Mesothelial cell of epicardium (in vitro differentiated cells): ENCODE measurements at places on chromosomes 1 and 21. TPM values are rescaled to one million over a fixed set of nuclear protein-coding genes. Genes with fewer than 3 reads are reported as not detected.

Gene TEX38
- total RNA-seq = 0.42 to 0.57 TPM (median 0.49 TPM) in 3 replicates

Gene GRIK3
- 0.05 TPM in 1 of 3 replicates, not detected in the others for total RNA-seq

Gene PRDM16
- total RNA-seq = 1.2 to 2.1 TPM (median 1.4 TPM) in 3 replicates

Gene ANGPTL3
- total RNA-seq = not detected in 3 replicates

Gene KRTCAP2
- 120 to 143 TPM (median 123 TPM) in 3 replicates for total RNA-seq

Gene ESRRG
- 11.0 to 12.7 TPM (median 11.9 TPM) in 3 replicates for total RNA-seq

Gene COX20
- 27.7 to 31.9 TPM (median 29.3 TPM) in 3 replicates for total RNA-seq

Gene UBE2Q1
- 56.8 to 60.1 TPM (median 57.6 TPM) in 3 replicates for total RNA-seq

- DNase-seq = no peak
Measured at GRCh38 chr1:201850053-201850397, 21.1 kb downstream of the IPO9 start.

DNA sequence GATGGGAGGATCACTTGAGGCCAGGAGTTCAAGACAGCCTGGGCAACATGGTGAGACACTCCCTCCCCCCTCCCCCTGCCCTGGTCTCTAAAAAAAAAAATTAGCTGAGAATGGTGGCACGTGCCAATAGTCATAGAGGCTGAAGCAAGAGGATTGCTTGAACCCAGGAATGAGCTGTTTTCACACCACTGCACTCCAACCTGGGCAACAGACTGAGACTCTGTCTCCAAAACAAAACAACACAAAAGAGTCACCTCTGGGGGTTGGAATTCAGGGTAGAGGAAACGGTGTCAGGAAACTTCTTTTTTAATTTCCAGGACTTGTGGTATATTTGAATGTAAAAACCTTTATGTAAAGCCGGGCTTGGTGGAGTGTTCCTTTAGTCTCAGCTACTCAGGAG is 43.2 kb downstream of the RHOU start:
- no peak for DNase-seq

DNA sequence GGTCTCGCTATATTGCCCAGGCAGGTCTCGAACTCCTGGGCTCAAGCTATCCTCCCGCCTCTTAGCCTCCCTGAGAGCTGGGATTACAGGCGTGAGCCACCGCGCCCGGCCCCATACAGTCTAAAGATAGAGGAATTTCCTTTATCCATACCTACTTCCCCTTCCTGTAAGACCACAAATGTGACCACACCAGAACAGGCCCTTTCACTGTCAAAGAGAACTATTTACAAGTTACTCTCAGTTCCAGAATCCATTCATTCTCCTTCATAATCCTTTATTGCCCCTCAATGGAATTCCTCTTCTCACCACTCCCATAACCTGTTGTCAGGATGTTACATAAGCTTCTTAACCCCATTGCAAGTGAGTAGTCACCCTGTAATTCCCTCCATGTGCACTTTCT is 26.3 kb upstream of the SLC5A9 start:
- no peak for DNase-seq

DNA sequence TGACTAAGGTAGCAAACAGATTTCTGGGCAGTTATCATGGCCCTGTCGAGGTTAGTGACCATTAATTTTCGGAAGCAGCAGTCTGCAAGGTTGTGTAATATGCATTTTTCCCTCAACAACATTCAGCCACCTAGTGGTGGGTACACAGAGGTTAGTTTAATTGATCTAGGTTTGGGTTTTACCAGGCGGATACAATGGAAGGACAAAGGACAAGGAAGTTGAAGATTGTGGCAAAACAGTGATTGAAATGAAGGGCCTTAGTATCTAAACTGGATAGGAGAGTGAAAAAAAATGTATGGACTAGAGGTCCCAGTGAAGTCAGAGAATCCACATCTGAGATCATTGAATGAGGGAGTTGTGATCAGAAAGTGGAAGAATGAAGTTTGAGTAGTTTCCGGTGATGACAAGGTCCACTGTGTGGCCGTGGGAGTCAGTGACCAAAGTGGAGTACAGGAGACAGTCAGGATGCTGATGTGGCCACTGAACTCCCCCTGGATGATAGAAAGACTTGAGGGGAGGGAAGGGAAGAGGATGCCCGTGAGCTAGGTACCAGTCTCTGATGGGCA is 2.8 kb downstream of the ARMH1 start:
- DNase-seq = no peak

GRCh38 chr1:162197615-162198421 is 128.3 kb downstream of the NOS1AP start:
- DNase-seq = no peak

DNA sequence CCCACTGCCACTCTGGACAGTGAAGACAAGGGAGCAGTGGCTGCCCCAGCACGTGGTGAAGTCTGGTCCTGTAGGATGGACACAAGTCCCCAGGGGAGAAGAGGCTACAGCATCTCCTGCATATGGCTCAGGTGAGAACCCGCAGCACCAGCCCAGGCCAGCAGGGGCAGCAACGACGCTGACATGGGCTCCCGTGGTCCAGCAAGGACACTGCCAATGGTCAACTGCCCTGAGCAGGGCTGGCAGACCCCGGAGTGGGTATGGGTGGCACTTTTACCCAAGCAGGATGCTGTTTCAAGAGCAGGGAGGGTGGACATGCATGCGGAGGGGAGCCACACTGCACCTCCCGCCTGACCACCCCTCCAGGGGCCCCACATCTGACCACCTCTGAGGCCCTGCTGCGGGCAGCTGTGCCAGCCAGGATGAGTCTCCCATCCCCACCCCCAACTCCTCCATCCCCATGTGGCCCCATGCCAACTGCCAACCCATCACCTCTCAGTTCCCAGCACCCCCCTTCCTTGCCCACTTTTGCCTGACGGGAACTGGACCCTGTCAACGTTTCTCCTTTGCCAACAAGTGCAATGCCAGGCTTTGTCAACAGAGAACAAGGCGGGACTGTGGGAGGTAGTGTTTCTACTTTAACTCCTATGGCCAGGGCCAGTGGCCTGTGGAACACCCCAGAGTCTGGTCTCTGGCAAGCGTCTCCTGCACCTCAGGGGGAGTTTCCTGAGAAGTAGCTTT is 8.6 kb downstream of the MORN1 start:
- no peak for DNase-seq

DNA sequence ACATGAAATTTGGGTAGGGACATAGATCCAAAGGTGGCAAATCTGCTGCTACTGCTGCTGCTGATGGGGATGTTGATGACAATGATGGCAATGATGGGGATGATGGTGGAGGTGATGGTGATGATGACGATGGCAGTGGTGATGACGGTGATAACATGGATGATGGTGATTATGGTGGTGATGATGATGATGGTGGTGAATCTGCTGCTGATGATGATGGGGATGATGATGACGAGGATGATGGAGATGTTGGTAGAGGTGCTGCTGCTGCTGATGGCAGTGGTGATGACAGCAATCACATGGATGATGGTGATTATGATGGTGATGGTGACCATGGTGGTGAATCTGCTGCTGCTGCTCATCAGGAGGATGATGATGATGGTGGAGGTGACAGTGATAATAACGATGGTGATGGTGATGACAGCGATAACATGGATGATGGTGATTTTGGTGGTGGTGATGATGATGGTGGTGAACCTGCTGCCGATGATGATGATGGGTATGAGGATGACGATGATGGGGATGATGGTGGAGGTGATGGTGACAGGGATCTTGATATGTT is 341.0 kb upstream of the VAMP3 start:
- no peak for DNase-seq

GRCh38 chr1:229191066-229191674 is 79.7 kb upstream of the RAB4A start:
- DNase-seq = no peak

DNA sequence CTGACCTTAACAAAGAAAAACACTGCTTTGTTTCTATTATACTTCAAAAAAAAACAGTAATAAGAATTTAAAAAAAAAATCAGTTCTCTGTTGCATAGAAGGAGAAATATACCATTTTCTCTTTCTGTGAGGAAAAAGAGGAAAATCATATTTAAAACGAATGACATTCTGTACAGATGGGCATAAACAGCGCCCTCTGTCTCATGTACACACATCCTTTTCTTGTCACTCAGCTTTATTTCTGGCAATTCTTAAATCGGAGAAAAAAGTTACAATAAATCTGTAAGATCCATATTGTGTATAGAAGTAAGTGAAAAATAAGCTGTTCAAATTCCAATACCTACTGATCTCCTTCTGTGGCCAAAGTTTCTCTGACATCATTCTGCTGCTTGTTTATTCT is 245.4 kb downstream of the SMYD3 start:
- DNase-seq = no peak

DNA sequence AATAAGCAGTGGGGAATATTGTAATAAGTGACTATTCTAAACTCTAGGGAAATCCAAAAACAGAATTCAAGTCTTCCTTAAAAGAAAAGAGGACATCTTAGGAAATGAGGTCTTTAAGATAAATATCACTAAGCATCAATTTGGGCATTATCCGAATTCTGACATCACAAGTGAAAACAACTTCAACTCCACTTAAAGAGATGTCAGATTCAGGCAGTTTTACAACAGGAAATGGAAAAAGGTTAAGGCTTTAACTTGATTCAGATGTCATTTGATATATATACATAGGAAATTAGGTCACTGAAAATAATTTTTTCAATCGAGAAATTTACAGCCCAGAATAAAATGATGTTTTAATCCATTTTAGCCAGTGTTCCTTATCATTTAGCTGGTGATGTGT is 435.4 kb downstream of the SETD4 start:
- no peak for DNase-seq

DNA sequence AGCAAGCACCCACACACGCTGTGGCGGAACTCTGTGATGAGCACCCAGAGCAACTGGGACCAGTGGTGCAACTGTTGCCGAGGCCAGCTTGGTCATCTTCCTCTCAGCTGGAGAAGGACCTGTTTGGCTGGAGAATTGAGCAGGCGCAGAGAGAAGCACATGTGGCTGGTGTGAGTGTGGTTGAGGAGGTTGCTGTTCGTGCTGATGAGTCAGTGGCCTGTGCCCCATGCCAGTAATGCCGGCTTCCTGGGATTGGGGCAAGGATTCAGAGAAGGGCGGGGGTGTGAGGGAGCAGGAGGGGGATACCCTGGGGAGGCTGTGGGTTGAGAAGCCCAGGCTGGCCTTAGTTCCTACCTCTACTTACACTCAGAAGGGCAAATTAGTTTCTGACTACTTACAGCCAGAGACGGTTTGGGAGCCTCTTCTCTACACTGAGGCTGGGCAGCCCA is 57.5 kb upstream of the EPS8L3 start:
- no peak for DNase-seq

DNA sequence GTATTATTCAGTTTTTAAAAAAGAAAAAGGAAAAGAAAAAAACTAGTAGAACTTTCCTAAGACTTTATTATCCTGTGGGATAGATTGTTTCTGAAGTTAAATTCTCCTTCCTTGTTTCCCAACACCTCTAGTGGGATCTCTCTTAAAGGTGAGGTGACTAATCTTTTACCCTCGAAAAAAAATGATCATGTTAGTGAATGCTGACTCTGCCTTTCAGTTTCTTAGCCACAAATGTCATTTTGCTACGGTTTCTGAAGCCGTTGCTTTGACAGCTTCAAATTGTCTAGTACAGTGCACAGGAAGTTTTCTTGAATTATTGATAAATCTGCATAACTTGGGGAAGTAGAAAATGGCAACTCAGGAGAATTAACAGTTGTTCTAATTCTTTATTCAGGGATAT is 13.0 kb upstream of the NEK7 start:
- DNase-seq = no peak

GRCh38 chr21:32481875-32482408 is 69.4 kb downstream of the EVA1C start:
- no peak for DNase-seq

DNA sequence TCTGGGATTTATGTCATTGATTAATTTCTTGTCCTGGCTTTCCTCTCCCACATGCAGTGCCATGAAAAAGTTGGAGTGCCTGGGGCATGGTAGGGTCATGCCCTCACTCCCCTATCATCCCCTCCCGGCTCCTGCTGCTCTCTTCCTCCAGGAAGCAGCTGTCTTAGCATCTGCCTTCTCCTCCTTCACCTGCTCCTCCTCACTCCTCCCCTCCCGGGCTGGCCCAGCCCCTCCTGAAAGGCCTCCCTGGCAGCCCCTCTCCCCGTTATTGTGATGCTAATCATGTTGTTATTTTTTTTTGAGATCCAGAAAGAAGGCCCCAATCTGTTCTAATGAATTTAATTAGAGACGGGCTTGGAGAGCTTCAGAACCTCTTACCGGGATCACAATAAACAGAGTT is 36.3 kb upstream of the NFASC start:
- DNase-seq = no peak

DNA sequence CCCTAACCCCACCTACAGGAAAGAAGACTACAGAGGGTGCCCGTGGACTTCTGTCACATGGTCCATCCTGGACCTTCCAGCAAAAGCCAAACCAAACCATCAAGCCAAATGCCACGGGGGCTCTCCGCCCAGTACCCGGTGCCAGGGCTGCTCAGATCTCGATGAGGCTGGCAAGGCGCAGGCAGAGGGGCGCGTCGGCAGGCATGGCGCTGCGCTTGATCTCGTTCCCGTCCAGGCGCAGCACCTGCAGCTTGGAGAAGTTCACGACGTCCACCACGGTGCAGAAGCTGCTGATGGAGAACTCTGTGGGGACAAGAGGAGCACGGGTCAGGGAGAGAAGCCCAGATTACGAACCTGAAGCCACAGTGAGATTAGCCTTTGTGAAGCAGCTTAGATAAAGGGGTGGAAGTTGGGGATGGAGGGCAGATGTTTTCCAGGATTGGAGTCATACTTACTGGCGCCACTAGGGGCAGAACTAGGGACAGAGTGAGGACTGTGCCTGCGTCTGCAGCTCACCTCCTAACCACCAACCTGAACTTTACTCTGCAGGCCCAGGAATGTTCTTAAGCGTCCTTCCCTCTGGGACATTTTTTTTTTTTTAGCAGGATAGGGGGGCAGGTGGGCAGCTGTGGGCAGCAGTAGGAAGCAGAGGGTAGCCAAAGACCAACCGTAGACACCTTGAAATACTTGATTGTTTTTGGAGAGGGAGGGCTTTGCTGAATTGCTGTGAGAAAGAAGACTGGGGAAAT is 8.6 kb downstream of the FMOD start:
- no peak for DNase-seq

DNA sequence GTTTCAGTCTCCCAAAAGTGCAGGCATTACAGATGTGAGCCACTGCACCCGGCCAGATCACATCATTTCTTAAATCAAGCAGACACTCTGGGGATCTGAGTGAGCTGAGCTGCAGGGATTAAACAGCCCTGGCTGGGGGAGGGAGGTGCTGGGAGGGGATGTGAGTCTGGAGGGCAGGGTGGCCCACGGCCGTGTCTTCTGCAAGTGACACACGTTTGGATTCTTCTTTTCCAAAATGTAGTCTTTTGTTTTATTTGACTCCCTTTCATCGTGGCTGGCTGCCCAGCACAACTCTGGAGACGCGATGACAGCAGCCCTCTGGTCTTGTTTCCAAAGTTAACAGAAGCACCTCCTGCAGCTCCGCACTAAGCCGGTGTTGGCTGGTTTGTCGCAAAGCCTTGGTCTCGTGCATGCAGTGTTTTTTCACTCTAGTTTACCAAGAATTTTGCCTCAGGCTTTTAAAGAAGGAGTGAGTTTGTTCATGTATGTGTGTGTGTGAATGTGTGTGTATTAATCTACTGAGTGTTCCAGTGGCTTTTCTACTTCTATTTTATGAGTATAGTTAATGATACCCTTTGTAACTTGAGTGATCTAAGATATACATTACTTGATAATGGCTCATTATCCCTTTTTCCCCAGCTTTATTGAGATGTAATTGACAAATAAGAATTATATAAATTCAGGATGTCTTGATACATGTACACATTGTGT is 2.8 kb upstream of the KRTAP10-5 start:
- DNase-seq = no peak
